ENCODE measurements at places on chromosomes 11 and 22. TPM values are rescaled to one million over a fixed set of nuclear protein-coding genes. Genes with fewer than 3 reads are reported as not detected.
A peak's percentile ranks its signal among the peaks of the same experiment; 100 is the strongest.

Gene SYT7
- 23.7 TPM for total RNA-seq

Gene PTPRCAP
- 1.0 TPM for total RNA-seq

Gene KCNJ1
- not detected for total RNA-seq

Gene RFPL2
- total RNA-seq, result not detected

- no peak for DNase-seq
Observed at GRCh38 chr11:5345831-5346230, 2.5 kb upstream of the OR51B5 start.

DNA sequence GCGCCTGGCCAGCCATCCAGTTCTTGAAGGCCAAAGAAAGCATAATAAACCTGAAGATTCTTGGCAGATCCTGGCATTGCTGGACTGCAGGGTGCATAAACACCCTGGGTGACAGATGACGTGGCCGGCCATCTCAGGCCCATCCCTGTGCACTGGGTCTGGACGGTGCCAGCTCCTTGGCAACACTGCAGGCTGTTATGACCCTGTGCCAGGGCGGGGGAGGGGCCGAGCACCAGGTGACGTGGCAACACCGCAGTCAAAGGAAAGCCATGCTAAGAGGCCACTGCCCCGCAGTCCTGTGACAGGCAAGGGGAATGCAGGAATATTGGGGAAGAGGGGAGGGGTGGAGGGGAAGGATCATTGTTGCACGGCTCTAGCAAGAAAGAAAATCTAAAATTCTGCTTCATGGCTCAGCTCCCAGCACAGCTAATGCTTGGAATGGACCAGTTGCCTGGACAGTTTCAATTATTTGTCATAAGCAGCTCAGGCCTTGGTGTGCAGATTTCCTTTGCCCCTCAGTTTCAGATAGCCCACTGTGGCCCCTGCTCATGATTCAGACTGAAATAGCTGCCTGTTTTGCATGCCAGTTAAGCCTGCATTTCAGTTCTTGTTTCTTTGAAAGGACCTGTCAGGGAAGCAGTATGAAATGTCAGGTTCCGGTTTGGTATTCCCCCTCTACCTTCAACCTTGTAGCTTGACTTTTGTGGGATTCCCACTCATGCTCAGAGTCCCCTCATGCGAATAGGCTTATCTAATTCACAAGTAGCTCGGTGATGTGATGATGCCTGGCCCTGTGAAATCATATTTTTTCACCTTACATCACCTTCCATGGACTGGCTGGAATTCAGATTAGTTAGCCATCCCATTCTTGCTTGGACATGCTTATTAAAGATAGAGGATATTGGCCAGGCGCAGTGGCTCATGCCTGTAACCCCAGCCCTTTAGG is 29.7 kb upstream of the DDX6 start:
- peak; percentile 83 for DNase-seq

GRCh38 chr22:33456511-33456910 is 398.3 kb upstream of the SYN3 start:
- no peak for DNase-seq

DNA sequence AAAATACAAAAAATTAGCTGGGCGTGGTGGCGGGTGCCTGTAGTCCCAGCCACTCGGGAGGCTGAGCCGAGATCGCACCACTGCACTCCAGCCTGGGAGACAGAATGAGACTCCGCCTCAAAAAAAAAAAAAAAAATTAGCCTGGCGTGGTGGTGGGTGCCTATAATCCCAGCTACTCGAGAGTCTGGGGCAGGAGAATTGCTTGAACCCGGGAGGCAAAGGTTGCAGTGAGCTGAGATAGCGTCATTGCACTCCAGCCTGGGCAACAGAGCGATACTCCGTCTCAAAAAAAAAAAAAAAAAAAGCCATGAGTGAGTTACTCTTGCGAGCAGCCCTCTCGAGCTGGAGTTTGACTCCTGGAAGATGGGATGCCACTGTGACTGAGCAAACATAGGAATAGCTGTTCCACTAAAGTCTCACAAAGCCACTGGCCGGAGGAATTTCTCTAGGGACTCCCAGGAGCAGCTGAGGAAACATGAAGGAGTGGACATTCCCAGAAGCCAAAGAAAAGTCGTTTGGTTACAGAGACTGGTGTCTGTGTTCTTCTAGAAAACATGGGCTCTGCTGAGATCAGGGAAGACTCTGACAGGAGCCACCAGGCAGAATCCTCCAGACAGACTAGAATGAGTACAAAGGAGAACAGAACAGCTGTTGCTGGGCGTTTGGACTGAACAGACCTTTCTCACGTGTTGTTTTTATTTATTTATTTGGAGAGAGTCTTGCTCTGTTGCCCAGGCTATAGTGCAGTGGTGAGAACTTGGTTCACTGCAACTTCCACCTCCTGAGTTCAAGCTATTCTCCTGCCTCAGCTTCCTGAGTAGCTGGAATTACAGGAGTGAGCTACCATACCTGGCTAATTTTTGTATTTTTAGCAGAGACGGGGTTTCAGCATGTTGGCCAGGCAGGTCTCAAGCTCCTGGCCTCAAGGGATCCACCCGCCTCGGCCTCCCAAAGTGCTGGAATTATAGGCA is 32.4 kb upstream of the MYH9 start:
- DNase-seq, result no peak

- DNase-seq, result no peak
Observed at GRCh38 chr11:58254936-58255335, 13.1 kb downstream of the OR10W1 start.

DNA sequence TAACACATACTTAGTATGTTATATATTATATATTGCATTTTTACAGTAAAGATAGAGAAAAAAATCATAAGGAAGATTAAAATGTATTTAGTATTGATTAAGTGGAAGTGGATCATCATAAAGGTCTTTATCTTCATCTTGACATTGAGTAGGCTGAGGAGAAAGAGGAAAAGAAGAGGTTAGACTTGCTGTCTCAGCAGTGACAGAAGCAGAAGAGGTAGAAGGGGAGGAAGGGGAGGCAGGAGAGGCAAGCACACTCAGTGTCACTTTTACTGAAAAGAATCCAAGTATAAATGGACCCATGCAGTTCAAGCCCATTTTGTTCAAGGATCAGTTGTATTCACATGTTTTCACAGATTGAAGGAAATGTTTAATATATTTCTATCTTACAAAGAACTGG is 69.7 kb downstream of the GAB2 start:
- DNase-seq, result no peak

Data from Right ventricle myocardium superior (tissue), 1 donor.